ENCODE measurements at places on chromosomes 6 and 20.

DNA sequence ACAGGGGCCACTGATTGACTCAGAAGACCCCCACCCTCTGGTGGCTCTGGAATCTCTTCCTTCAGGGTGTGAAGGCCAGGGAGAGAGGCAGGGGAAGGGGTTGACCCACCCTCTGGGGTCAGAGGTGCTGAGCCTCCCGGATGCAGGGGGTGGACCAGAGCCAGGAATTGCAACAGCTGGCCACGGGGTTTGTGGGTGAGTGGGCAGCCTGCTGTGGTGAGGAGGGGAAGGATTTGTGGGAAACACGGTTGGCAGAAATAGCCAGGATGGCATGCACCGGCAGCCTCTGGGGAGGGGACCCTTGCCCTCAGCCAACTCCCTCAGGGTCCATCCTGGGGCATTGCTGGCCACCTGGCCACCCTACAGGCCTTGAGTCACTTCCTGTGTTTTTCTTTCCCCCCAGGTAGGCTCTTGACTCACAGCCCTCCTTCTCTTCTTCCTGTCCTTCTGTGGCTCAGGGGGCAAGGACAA is 92.8 kb downstream of the MRPL14 start:
- DNase-seq = no peak

- no peak for DNase-seq
Observed at GRCh38 chr6:160130729-160131484, 9.3 kb downstream of the SLC22A1 start.

- DNase-seq = no peak
Observed at GRCh38 chr6:142729618-142730017, 215.4 kb downstream of the HIVEP2 start.

- DNase-seq = no peak
Observed at GRCh38 chr6:84460491-84460890, 233.0 kb upstream of the CEP162 start.

DNA sequence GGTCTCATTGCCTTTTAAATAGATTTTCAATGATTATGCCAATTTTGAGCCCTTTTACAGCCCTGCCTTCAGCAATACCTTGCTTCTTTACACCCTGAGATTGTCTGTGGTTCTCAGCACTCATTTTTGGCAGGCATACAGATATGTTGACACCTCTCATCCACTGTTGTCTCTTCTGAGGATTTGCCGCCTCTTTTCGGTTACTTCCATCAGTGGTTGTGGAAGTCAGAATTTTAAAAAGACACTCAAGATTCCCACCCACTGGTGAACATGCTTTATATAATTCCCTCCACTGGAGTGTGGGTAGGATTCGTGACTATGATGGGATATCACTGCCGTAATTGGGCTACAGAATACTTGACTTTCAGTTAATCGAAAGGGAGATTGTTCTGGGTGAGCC is 37.4 kb upstream of the KIF13A start:
- DNase-seq = no peak

GRCh38 chr6:128663238-128663637 is 142.8 kb upstream of the PTPRK start:
- DNase-seq = no peak

GRCh38 chr6:106104476-106104875 is 18.3 kb downstream of the PRDM1 start:
- no peak for DNase-seq

- no peak for DNase-seq
Observed at GRCh38 chr6:23940466-23940865, 185.5 kb upstream of the NRSN1 start.

GRCh38 chr6:168293636-168294530 is 25.7 kb downstream of the DACT2 start:
- DNase-seq = no peak

DNA sequence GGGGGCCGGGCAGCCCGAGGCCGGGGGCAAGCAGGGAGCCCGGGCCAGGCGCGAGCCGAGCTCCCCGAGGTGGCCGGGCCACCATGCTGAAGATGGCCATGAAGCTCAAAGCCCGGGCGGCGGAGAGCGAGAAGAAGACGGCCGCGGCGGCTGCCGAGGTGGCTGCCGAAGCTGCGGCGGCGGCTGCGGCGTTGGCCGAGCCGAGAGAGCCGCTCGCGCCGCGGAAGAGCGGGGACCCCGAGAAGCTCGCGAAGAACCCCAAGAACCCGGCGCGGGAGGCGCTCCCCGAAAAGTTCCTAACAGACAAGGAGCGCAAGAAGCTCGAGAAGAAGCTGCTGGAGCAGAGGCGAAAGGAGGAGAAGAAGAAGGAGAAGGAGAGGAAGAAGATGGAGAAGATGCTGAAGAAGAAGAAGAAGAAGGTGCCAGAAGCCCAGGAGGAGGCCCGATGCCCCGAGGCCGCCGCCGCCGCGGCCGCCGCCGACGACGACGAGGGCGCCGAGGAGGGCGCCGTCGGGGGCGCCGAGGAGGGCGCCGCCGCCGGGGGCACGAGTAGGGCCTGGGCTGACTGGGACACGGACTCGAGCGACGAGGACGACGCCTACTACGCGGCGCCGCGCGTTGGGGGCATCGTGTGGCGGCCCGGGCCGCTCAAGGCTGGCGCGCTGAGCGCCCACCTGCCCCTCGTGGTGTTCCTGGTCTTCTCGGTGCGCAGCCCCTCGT is 37.4 kb downstream of the GNAS start:
- peak; percentile 18 for DNase-seq

- no peak for DNase-seq
Observed at GRCh38 chr20:58424218-58424969, 35.4 kb downstream of the VAPB start.

GRCh38 chr6:136669299-136669699 is 119.1 kb upstream of the MAP7 start:
- DNase-seq = no peak

- no peak for DNase-seq
Observed at GRCh38 chr6:27279513-27280063, 32.1 kb downstream of the PRSS16 start.

- DNase-seq = no peak
Observed at GRCh38 chr6:75412969-75413662, 80.5 kb downstream of the FILIP1 start.

DNA sequence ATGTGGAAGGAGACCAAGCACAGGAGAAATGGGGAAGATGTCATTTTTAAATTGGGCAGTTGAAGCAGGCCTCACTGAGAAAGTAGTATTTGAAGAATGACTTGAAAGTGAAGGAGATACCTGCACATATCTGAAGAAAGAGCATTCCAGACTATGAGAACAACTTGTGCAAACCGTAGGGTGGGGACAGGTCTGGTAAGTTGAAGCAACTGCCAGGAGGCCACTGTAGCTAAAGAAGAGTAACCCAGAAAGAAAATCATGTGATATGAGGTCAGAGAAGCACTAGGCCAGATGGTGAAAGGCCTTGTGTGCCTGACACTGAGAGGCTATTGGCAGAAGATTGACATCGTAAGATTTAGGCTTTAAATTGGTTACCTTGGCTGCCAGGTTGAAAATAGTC is 4.7 kb upstream of the SUPT3H start:
- no peak for DNase-seq

GRCh38 chr6:106870069-106870468 is 104.5 kb downstream of the CD24 start:
- DNase-seq = no peak

GRCh38 chr6:134065706-134066105 is 13.3 kb upstream of the SLC2A12 start:
- DNase-seq = peak; percentile 11

DNA sequence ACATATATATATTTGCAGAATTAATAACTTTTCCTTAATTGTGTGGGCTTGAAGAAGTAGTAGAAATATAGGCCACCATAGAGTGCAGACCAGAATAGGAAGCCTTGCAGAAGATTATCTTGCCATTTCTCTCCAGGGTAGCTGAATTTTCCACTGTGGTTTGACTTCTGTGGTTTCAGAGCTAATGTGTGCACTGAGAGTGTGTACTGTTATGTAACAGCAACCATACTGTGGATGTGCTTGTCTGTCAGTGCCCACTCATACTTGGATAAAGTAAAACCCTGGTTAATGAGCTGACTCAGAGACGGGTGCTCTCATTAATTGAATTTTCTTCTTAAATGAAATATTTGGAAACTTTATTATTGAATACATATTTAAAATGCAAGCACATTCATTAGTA is 57.2 kb downstream of the CEP43 start:
- DNase-seq = no peak

GRCh38 chr6:133631421-133631820 is 257.5 kb upstream of the TCF21 start:
- no peak for DNase-seq

GRCh38 chr6:111888928-111889695 is 15.9 kb upstream of the FYN start:
- DNase-seq = no peak

DNA sequence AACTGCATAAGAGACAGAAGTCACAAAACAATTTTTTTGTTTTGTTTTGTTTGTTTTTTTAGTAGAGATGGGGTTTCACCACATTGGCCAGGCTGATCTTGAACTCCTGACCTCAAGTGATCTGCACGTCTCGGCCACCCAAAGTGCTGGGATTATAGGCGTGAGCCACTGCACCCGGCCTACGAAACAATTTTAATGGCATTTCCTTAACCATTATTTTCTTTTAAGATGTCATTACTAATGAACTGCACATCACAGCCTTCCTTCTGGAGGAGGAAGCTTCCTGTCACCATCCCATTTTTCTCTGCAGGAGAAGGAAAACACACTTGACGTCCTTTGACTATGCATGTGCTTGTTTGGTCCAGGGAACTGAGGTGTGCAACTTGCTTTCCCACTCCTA is 125.3 kb upstream of the AKIRIN2 start:
- DNase-seq = no peak

DNA sequence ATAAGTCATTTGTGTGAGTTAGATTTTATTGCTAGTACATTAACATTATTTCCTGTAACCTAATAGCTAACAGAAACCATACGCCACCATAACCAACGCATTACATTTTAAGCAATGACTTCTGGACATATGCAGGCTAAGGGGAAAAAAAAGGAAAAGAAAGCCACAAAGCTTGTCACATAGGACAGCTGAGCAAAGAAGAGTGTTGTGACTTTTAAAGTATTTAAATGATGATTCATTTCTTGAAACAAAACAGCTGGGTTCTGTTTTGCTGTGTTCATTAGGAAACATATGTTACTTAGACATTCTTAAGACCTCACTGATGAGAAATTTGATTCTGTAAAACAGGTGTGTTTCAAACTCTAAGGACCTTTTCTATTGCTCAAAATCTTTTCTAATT is 171.4 kb downstream of the COL9A1 start:
- DNase-seq = no peak

DNA sequence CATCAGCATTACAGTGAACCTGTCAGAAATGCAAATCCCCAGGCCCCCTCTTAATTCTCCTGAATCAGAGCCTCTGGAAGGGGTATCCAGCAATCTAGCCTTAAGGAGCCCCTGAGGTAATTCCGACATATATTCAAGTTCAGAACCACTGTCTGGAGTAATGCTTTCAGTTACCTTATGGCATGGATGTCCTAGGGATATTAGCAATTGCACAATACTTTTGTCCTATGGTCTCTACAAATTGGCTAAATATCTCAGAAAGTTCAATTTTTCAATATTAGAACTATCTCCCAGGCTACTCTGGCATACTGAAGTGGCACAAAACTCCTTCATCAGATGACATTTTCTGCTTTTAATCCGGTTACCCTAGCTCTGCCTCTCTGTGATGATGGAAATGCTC is 6.4 kb downstream of the NSFL1C start:
- no peak for DNase-seq

- DNase-seq = no peak
Observed at GRCh38 chr20:45449528-45449927, 20.0 kb upstream of the WFDC2 start.

DNA sequence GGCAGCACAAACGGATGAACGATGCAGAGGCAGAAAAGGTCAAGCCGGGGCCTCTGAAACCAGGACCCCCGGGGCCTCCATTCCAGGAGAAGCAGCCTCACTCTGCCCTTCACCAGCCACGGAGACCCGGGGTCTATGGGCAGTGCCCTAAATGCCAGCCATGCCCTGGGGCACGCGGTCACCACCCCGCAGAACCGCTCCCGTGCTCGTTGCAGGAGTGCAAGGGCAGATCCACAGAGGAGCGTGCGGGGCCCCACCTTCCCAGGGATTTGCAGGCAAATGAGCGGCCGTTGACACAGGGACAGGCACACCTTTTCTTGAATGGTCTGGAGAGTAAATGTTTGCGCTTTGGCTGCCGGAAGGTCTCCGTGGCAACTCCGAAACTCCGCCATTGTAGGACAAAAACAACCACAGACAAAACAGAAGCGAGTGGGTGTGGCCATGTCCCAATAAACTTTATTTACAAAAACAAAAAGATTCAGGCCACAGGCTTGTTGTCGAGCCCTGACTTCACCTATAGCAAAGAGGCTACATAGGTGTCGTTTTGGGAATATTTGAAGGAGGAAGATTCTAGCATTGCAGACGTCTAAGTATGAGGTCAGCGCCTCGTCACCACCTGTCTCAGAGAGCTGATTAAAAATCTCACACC is 163.3 kb downstream of the TAF4 start:
- DNase-seq = no peak

- DNase-seq = peak; percentile 41
Observed at GRCh38 chr6:86856937-86857563, 80.3 kb upstream of the HTR1E start.

GRCh38 chr6:17972074-17972952 is 15.1 kb downstream of the KIF13A start:
- DNase-seq = no peak

DNA sequence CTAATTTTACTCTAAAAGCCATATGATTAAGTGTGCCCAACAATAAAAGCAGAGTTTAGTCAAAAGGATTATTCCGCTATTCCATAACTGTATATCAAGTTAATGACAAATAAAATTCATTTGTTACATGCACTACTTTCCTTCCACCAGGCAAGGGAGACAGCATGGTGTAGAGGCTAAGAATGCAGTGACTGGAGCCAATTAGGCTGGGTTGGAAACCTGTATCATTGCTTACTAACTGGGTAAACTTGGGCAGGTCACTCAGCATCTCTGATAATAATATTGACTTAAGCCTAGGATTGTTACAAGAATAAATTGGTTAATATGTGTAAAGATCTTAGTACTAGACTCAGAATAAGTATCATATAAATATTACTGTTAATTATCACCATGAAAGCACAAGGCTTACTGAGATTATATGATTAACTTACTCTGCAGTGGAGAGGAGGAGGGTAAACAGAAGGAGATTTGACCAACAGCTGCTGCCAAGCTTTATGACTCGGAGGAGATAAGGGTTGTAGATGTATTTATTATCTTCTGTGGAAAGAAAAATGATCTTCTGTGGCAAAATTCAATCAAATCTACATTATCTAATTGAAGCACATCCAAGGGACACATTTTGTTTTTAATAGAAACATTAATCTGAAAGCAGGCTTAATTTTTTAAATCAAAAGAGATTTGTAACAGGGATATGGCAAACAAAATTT is 1459.9 kb downstream of the GRIK2 start:
- no peak for DNase-seq

DNA sequence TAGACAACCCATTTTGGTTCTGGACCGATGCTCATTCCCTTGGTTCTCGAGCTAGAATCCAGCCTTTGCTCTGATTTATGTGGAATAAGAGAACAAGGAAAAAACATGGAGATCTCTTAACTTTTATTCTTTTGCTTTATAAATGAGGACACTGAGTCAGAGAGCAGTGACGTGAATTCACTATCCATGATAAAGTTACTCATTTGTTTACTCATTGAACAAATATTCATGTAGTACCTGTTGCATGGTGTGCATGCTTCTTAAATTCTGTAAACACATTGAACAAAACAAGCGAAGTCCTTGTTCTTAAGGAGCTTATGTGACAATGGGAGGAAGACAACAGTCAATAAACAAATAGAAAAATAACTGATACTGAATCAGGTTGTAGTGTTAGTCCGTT is 56.9 kb downstream of the BMP2 start:
- no peak for DNase-seq

GRCh38 chr6:166005401-166005943 is 162.2 kb downstream of the TBXT start:
- no peak for DNase-seq

- DNase-seq = no peak
Observed at GRCh38 chr6:35282472-35282871, 15.1 kb upstream of the DEF6 start.

Measured in DND-41 (cell line).